ENCODE measurements at places on chromosomes 2 and 18.

DNA sequence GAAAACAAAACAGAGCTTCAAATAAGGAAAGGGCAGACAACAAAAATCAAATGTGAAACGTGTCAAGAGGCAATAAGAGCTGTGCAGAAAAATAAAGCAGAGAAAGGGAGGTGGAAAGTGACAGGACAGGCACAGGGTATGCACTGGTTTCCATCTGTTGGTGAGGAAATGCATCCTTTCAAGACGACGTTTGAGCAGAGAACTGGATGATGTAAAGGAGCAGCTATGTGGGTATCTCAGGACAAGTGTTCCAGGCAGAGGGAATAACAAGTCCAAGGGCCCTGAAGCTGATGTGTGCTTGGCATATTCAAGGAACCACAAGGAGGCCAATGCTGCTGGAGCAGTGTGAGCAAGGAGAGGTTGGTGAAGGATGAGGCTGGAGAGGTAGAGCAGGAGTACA is 168.9 kb upstream of the SERPINE2 start:
- DNase-seq: no peak

DNA sequence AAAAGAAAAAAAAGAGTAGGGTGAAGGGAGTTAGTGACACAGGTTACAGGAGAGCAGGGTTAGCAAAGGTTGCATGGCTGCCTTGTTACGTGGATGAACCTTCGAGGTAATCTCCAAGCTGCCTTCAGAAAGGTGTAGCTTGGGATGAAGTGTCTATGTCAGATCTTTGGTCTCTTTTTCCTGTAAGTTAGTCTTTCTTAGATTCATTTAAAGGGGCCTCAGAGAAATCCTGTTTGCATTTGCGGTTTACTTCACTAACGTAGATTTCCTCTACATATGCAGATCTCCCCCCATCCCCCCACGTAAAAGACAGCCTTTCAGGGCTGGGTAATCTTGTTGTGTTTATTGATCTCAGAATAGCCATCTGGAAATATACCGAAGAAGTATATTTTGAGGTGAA is 83.7 kb downstream of the MTA3 start:
- DNase-seq: no peak

GRCh38 chr2:199431746-199432213 is 26.0 kb downstream of the SATB2 start:
- no peak for DNase-seq

DNA sequence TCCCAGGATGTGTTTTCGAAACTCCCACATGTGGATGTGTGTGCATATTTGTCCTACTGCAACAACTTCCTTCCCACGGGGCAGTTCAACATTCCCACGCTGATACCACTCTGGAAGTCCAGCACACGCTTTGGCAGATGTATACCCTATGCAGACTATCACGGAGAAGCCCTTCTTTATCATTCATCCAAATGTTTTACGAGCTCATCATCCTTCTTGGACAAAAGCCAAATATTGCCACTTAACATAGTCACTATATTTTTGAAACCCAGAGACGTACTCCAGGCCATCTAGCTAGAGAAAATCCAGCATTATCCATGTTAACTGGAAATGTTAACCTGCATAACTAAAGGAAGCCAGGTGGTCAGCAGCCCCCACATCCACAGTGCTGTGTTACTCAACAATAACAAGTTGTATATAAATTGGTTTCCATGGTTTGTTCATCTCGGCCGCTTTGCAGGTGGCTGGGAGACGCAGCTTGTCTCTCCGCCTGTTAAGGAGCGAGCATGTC is 131.5 kb downstream of the ZNF532 start:
- DNase-seq: no peak

DNA sequence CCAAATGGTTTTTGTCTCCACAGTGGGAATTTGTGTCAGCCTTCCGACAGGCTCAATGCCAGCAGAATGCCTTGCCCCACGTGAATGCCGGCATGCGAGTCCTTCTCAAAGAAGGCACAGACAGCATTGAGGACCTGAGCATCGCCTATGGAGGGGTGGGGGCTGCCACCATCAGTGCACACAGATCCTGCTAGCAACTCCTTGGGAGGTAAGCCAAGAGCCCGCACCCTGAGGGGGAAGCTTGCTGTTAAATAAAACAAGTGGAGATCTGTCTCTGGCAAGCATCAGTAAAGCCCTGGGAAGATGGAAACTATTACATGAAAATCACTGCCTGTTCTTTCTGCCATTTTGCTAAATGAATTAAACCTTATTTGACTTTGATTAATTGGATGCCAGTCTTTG is 67.5 kb upstream of the BZW1 start:
- DNase-seq: no peak

- DNase-seq: no peak
These were observed 67.7 kb upstream of the GLI2 start for GRCh38 chr2:120667981-120668380.

DNA sequence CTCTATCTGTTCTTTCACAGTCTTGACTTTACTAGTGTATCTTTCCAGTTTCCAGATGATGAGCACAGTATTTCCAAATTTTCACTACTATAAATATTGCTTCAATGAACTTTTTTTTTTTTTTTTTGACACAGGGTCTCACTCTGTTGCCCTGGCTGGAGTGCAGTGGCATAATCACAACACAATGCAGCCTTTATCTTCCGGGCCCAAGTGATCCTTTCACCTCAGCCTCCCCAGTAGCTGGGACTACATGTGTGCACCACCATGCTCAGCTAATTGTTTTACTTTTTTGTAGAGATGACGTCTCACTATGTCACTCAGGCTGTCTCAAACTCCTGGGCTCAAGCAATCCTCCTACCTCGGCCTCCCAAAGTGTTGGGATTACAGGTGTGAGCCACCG is 142.8 kb downstream of the SRBD1 start:
- no peak for DNase-seq

- no peak for DNase-seq
These were observed 347.7 kb downstream of the KIAA1328 start for GRCh38 chr18:37176621-37176934.

GRCh38 chr2:6939071-6939470 is 21.9 kb downstream of the RNF144A start:
- DNase-seq: no peak

- no peak for DNase-seq
These were observed 170.3 kb upstream of the SPRED2 start for GRCh38 chr2:65602603-65603235.

GRCh38 chr2:40448476-40449079 is 3.3 kb downstream of the SLC8A1 start:
- peak; percentile 59 for DNase-seq

GRCh38 chr2:233481368-233482142 is 85.0 kb downstream of the USP40 start:
- no peak for DNase-seq

DNA sequence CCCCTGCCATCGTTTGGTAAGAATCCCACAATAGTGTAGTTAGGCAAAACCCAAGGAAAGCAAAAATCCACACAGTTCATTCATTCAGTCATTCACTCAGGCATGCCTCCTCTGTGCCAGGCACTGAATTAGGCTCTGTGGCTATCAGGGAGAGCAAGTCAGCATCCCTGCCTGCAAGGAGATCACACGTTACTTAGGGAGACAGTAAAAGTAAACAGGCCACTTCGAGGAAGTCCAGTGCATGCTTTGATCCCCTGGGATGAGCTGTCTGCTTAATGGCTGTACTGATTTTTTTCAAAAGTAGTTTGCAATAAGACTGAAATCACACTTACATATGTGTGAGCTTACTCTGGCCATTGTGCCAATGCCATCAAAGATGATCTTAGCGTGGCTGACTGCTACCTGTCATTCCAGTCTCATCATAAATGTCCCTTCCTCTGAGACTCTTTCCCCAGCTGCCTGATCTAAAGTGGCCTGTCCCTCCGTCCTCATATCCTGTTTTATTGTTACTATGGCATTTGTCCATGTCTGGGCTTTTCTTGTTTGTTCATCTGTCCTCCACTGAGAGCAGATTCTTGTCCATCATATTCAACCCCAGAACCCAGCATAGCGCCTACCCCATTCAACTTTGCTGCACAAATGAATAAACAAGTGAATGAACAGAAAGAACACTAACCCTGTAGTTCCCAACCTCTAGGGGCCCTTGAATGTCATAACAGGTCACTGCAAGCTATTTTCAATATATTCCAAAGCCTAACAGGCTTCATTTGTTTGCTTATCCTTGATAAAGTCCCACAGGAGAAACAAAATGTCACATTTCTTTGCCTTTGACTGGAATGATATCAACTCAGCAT is 84.1 kb downstream of the GALNT14 start:
- DNase-seq: no peak

DNA sequence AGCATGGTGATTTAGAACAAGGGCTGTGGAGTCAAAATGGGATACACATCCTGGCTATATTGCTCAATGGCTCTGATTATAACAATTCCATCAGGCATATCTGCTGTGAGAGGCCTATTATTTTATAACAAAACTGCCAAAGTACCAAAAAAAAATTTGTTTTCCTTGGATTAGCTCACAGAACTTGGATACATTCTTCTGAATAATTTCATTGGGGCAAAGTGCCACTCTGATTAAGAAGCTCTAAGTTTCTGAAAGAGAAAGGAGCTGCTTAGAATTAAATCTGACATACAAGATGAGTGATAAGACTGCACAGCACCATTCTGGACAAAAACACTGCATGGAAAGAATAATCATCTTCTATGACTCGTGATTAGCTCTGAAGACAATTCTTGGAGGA is 85.7 kb downstream of the SMC6 start:
- DNase-seq: no peak
